ENCODE measurements at places on chromosomes 11 and 22.

DNA sequence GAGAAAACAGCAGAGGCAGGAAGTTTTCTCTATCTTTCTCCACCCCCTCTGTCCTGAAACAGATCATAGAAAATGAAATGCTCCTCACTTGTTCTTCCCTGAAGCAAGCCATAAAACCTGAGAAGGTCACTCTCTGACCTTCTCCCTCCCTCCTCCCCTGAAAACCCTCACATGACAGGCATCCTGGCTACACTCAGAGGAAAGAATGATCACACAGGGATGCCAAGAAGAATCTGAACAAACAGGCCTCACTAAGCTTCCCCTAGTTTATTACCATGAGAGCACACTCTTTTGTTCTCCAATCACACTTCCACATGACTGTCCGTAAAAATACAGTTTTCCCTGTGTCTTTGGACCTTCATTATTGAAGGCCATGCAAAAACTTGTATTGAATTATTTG, 300.1 kb downstream of the BUD13 start:
- peak; percentile 7 for DNase-seq

- DNase-seq: peak; percentile 35
These were observed 9.0 kb upstream of the VPREB1 start for GRCh38 chr22:22235558-22235957.

- DNase-seq: no peak
These were observed 2.3 kb upstream of the CCDC88B start for GRCh38 chr11:64337538-64338249.

- peak; percentile 12 for DNase-seq
These were observed 38.1 kb upstream of the KCNQ1OT1 start for GRCh38 chr11:2737866-2738265.

- peak; percentile 26 for DNase-seq
These were observed 1231.7 kb downstream of the LRRC4C start for GRCh38 chr11:40227730-40228129.

DNA sequence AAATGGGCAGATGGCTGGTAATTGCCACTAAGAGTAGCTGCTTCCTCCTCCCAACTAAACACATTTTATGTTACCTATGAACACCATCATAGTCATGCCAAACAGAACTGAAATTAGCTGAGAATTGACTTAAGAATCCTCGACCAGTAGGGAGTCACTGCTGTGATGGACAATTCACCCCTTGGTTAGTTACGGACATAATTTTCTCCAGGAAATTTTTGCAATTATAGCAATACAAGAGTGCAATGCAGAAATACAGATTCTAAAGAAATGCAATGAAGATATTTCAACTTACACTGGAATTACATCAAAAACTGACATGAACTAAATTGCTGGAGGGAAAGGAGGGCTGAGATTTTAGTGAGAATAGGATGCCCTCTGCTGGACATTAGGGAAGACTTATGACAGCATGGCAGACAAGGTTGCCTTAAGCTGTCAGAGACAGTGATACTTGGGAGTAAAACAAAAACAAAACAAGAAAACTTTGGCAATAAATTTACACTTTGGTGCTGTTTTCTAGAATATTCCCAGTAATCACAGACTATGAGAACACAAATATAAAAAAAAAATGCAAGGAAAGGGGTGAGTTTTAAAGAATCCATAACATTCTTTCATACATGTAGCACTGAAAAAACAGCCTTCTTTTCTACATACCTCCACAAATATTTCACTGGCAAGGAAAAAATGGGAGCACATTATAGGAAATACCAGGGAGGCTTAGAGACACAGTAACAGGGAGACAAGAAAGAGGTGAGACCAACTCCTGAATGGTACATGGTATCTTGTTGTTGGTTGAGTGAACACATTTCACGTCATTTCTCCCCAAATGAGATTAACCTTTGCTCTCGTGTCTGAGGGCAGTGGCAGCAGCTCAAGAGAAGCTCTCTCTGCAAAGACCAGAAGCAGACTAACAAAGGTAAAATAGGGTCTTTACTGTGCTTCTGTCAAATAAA, 11.2 kb upstream of the PPP2R1B start:
- peak; percentile 75 for DNase-seq

- no peak for DNase-seq
These were observed 36.6 kb downstream of the SMIM38 start for GRCh38 chr11:69192301-69192721.

DNA sequence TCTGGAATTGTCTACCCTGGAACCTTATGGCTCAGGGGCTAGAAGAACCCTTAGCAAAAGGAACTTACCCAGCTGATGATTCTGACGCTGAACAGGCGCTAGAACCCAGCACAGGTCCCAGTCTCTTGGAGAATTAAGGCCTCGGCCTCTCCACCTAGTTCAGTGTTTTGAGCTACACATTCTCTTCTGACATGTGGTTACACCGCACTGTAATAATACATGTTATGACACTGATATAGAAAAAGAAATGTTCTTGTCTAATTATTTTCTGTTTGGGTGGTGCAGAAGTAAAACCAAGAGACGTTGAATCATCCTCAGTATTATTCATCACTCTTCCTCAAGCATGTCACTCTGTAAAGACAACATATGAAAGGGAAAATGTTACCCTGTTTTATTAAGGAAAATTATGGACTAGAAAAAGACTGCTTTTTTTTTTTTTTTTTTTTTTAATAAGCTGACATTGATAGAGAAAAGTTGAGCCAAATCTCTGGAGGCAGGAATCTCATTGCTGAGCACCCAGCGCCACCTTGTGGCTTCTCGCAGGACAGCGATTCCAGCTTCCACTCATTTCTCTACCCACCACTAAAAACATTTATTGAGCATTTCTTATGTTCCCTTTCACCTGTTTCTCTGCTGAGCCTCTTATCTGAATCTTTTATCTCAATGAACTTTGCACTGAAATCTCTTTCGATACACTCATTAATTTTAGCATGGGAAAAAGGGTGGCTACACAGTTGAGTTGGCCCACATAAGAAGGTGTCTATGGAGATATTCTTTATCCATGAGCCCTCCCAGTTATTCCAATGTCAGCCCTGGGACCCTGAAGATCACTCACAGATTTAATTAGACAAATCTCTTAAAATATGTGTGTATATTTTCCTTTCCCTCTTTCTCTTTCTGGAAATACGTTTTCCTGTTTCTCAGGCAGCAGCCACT, 12.6 kb upstream of the APLNR start:
- peak; percentile 49 for DNase-seq

DNA sequence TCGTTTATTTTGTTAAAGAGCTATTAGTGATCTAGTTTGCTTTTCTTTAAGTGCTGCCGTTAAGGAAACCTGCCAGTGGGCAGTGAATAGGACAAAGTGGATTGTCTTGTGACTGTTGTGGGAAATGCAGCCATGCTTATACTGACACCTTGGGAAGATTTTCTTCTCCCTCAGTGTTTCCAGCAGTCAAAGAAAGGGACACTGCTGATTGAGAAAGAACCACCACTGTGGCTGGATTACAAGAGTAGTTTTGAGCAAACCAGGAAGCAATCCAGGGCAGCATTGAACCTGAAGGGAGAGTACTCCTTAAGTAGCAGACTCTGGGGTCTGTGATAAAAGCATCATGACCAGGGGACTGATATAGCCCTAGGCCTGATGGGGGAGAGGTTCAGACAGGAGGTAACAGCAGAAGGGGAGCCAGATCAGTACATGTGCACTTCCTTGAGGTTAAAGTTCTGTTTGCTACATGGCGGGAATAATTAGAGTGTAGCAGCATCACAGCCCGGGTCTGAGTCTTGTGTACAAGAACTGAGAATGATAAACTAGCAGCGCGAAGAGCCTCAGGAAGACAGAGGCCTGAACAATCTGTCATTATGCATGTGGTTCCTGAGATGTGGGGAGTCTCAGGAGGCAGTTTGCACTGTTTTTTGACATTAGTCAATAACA, 167.8 kb downstream of the C11orf91 start:
- no peak for DNase-seq

DNA sequence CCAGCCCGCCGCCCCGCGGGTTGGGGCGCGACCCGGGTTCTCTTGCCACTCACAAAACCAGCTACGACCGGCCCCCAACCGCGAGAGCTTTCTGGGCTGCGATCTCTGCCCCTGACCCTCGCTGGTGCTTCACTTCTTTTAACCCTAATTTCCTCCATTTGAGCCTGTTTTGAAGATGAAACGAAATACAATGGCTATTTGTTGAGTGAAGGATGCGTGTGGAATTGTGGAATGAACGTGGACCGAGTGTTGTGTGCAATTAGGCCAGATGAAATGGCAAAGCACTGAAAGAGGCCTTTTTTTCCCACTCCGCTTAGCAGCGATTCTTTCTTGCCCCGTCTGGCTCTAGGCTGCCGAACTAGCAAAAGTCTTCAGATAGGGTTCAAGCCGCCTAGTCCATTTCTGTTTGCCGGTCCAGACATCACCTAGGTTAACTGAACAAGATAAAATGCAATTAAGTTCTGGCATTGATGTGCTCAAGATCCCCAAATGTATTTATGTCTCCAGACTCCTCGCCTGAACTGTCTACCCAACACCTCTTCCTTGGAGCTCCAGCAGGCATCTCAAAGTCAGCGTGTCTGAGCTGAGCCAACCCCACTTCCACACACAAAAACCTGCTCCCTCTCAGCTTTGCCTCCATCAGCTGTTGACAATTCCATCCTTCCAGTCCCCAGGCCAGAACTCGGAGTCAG, 471 bp upstream of the TMEM184B start:
- no peak for DNase-seq

GRCh38 chr11:12704049-12704448, 29.8 kb downstream of the TEAD1 start:
- DNase-seq: peak; percentile 61

GRCh38 chr11:16897470-16898061, 116.6 kb downstream of the PLEKHA7 start:
- no peak for DNase-seq

DNA sequence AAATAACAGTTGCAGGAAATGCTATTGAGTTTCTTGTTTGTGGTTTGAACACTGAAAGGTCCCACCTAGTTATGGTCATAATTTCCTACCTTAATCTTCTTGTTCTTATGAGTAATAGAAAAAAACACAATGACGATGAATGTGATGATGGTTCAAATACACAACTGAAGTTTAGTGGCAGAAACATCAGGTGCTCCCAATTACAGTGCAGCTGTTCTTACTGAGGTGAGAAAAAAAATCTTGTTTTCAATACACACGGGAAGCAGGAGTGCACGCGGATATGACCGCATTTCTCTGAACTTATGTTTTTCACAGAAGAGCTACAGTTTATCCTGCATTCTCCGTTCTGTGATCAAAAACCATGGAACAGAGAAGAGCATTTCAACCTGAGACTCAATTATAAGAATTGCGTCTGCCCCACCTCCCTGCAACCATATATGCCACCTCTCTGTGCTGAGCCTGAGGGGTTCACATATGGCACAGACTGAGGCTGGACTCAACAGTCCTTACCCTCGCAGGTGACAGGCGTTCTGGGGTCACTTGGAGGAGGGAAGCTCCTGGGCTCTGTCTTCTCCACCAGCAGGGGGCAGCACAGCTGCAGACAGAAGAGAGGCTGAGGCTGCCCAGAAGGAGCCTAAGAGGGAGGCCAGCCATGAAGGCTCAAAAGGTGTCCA, 99.7 kb upstream of the IGLL5 start:
- peak; percentile 59 for DNase-seq

DNA sequence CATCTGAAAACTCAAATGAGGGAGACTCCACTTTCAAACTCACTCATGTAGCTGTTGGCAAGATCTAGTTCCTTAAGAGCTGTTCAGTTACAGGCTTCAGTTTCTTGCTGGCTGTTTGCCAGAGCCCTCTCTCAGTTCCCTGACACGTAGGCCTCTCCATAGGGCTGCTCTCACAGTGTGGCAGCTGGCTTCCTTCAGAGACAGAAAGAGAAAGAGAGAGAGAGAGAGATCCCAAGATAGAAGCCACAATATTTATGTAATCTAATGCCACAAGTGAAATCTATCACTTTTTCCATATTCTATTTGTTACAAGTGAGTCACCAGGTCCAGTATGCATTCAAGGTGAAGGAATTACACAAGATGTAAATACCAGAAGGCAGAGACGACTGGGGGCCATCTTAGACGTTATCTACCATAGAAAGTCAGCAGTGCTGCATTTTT, 168.8 kb downstream of the RCN1 start:
- DNase-seq: peak; percentile 3

Data from kidney tubule cell (primary cell).